ENCODE measurements at places on chromosomes 12 and 14.

- DNase-seq: no peak
Observed at GRCh38 chr12:72289633-72290032, 17.5 kb downstream of the TRHDE start.

- DNase-seq: no peak
Observed at GRCh38 chr14:40004871-40005500, 572.8 kb upstream of the FBXO33 start.

GRCh38 chr12:87116780-87117179, 860.6 kb upstream of the MGAT4C start:
- no peak for DNase-seq

DNA sequence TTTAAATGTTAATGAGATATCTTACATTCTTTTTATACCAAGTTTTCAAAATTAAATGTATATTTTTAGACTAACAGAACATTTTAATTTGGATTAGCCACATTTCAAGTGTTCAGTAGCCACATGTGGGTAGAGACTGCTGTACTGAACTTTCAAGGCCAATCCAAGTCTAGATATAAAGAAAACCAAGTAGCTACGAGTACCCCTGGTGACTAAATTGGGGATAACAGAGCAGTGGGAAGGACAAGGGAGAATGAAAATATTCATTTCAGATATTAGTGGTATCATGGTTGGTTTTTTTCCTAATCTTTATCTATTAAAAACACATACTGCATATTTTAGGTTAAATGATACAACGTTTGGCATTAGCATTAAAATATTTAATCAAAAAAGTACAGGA, 69.4 kb upstream of the RHOJ start:
- DNase-seq: peak; percentile 5

Measured in renal pelvis (tissue), 12 donors.